ENCODE measurements at places on chromosomes 2 and 18.

- no peak for DNase-seq
Measured at GRCh38 chr2:46504685-46505471, 25.5 kb downstream of the TMEM247 start.

GRCh38 chr2:175048275-175048674 is 43.1 kb upstream of the CHN1 start:
- no peak for DNase-seq

- peak; percentile 32 for DNase-seq
Measured at GRCh38 chr2:4992226-4992625, 700.0 kb upstream of the SOX11 start.

DNA sequence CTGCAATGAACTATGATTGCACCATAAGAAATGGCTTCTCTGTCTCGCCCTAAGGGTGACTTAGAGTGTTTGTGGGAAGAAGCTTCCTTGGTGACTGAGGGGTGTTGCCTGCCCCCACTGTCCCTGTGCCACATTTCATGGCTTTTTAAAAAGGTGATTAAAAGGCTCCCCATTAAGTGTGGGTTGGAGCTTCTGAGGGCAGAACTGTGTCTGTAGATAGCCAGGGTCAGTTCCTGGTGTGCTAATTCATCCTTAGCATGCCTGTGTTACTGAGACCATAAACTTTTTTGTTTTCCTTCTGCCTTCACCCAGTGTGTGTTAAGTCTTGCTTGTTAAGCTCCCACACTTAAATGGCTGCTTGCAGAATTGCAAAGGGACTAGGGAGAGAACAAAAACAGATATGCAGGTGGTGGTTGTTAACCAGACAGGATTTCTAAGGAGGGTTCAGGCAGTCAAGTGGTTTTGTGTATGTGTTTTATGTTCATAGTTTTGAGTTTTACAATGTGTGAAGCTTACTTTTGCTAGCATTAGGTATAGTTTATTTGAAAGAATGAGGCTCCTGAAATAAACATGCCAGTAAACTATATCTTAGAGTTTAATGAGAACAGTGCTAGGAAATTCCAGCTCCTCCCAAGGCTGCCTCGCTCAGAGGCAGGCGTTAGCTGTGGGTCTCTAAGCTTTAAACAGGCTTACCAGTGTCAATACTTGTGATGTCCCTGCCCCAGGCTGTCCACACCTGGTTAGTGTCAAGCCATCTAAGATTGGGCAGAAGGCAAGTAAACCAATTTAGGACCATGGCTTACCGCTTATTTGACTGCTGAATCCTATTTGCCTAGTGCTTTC is 14.5 kb downstream of the CERS6 start:
- DNase-seq: no peak

GRCh38 chr2:137847443-137847842 is 116.8 kb upstream of the HNMT start:
- DNase-seq: no peak

DNA sequence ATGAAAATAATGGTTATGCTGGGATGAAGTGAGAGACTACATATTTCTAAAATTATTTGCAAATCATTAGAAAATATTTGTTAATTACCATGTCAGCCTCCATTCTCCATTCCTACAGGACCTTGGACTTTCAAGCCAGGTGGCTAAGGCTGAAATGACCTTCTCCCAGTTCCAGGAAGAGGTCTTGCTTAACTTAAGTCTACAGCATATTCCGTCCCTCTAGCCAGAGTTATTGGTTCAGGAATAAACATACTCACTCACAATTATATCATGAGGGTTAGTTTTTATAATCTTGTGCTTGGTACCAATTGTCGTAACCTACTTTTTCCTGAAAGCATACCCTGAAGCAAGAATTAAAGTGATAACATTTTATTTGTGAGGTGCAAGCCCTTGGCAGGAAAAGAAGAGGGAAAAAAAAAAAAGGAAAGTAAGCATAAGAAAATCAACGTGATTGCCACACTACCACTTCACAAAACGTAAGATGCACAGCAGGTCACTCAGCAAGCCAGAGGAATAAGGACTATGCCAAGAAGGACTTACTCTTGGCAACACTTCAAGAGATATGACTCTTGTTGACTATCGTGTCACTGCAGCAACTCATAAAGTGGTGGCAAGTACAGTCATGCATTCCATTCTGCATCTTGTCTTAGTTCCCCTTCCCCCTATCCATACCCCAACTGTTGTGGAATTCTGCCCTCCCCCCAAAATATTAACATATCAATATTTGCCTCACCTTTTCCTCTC is 479.1 kb downstream of the MBD2 start:
- DNase-seq: no peak

DNA sequence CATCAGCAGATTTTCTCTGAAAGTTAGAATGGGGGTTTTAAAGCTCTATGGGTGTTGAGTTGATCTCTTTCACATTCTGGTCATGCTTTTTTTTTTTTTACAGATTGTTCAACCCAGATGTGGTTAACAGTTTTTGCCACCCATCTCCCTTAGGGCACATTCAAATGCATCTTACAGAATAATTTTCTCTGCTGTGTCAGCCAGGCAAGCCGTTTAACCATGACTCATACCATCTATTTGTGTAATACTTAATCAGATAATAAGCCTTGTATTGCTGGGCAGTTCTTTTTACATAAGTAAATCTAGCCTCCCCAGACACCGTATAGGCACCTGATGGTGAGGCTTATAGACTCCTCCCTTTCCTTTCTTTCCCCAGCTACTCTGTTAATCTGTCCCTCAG is 62.0 kb downstream of the TGIF1 start:
- DNase-seq: no peak

DNA sequence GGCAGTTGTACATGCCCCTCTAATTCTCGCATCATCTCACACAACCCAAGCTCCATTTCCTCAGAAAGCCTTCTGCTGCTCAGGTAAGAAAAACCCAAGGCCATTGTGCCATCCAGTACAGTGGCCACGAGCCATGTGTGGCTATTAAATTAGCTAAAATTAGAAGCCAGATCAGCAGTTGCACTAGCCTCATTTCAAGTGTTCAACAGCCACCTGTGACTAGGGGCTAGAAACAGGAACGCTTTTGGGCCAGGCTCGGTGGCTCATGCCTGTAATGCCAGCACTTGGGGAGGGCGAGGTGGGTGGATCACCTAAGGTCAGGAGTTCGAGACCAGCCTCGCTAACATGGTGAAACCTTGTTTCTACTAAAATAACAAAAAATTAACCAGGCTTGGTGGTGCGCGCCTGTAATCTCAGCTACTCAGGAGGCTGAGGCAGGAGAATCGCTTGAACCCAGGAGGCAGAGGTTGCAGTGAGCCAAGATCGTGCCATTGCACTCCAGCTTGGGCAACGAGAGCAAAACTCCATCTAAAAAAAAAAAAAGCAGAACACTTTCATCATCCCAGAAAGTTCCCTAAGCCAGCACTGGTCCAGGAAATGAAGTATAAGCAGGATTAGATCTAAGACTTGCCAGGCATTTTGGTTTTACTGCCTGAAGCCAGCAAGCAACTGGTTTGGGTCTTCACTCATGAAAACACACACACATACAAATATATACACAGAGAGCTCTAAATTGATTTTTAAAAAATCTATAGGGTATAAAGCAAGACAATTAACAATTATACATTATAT is 35.7 kb downstream of the ATP8B1 start:
- no peak for DNase-seq

- no peak for DNase-seq
Measured at GRCh38 chr2:73818296-73818695, 10.5 kb upstream of the STAMBP start.

DNA sequence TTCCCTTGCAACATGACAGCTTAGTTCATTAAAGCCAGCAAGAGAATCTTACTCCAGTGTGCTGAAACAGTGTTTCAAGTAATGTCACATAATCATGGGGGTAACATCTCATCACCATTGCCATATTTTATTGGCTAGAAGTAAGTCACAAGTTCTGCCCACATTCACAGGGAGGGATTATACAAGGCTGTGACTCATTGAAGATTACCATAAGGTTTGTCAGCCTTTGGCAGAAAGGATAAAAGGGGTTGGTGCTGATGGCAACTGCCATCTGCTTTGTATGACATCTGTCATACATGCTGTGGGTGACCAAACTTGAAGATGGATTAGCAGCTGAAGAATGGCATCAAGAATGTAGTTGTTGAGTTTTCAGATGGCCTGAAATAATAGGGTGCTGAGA is 61.2 kb downstream of the KCNE4 start:
- no peak for DNase-seq

DNA sequence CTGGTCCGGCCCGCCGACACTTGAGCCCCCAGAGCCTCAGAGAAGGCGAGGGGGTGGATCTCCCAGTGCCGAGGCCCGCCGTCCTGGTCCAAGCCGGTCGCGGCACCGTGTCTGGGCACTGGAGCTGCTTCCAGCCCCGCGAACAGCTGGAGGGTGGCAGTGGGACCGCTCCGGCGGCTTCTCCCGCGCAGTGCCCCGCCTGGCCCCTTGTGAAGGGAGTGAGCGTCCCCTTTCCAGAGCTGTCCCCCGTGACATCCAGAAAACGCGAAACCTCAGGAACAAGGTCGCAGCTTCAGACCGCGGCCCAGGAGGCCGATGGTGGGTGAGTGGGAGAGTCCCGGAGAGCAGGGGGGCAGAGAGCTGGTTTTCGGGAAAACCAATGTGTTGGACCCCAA is 579 bp upstream of the EMX1 start:
- peak; percentile 38 for DNase-seq

GRCh38 chr2:157229572-157229971 is 27.9 kb upstream of the GALNT5 start:
- DNase-seq: no peak

- no peak for DNase-seq
Measured at GRCh38 chr2:67881816-67882215, 181.0 kb downstream of the C1D start.

DNA sequence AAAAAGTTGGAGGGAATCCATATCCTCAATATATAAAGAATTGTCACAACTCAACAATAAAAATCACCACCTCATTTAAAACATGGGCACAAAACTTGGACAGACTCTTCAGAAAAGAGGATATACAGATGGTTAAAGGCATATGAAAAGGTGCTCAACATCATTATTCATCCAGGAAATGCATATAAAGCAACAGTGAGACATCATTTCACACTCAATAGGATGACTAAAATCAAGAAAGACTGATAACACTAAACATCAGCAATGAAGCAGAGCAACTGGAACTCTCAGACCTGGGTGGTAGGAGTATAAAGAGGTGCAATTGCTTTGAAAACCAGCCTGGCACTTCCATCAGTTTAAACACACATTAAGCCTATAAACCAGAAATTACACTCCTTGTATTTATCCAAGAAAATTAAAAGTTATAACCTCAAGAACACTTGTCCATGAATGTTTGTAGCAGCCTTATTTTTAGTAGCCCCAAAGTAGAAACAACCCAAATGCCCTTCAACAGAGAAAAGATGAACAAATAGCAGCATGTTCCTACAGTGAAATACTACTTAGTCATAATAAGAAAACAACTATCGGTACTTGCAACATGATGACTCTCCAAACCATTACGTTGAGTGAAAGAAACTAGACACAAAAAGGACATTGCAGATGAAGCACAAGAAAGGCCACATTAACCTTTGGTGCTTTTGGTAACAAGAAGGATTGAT is 79.1 kb upstream of the TANC1 start:
- DNase-seq: no peak

- DNase-seq: no peak
Measured at GRCh38 chr2:60597346-60597745, 43.9 kb upstream of the BCL11A start.

DNA sequence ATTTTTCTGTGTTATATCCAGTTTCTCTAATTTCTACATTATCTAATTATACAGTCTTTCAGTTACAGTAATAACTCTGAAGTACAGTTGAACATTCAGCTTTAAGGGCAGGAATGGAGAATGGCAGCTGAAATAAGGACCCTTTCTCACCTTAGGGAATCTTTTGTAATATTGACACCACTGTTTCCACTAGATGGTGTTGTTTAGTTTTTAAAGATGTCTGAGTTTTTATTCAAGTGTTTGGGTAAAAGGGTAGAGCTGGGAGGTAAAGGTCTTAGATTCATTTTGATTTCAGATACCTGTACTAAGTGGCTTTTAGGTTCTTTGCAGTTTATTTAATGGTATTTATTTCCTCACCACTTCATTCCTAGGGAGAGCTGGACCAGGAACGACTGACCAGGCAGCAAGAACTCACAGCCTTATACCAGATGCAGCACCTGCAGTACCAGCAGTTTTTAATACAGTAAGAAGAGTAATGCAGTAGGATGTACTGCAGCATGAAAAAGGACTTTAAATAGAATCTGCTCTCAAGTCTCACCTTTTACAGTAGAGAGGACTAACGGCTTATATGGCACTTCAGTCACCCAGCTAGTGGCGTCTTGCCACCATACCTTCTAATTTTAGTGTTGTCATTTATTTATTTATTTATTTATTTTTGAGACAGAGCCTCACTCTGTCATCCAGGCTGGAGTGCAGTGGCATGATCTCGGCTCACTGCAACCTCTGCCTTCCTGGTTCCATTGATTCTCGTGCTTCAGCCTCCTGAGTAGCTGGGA is 33.2 kb upstream of the KCNJ13 start:
- no peak for DNase-seq
